ENCODE measurements at places on chromosomes 5 and 9.

DNA sequence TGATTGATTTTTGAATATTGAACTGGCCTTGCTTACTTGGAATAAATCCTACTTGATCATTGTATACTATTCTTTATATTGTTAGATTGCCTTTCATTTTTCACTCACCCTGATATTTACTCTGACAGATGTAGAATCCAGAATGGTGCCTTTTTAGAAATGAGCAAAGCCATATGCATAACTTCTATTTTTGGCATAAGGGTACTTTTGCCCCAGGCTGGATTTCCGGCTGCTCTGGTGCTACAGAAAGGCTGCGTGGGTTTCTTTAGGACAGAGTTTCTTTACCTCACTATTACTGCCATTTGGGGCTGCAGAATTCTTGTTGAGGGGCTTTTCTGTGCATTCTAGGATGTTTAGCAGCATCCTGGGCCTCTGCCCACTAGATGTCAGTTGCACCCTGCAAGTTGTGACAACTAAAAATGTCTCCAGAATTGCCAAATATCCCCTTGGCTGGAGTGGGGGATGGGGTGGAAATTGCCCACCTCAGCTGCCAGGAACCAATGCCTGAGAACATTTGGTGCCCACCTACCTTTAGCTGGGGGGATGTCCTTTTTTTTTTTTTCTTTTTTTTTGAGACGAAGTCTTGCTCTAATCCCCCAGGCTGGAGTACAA lies 50.1 kb downstream of the SLC36A1 start:
- DNase-seq: no peak

DNA sequence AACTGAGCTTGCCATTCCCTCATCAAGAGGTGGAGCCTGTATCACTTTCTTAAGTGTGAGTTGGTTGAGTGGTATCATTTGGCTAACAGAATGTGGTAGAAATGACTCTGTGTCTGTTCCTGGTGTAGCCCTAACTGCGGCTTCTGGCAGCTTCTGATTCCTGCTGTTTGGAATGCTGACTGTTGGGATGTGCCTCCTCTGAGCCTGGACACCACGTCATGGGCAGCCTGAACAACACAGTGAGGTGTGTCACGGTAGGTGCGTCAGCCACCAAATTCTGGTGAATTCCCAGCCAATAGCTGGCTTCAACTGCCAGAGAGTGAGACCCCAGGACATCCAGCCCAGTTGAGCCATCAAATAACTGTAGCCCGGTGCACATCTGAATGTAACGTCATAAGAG lies 6.1 kb upstream of the C9orf152 start:
- DNase-seq: no peak

- DNase-seq: peak; percentile 75
These were observed at the start of gene LPCAT1 for GRCh38 chr5:1523793-1524480. Gene LPCAT1, minus strand, starts transcription at chr5:1523960. Its CDS starts 116 bp downstream, at chr5:1523844.

- DNase-seq: no peak
These were observed 202.5 kb downstream of the EFNA5 start for GRCh38 chr5:107468276-107468675.

DNA sequence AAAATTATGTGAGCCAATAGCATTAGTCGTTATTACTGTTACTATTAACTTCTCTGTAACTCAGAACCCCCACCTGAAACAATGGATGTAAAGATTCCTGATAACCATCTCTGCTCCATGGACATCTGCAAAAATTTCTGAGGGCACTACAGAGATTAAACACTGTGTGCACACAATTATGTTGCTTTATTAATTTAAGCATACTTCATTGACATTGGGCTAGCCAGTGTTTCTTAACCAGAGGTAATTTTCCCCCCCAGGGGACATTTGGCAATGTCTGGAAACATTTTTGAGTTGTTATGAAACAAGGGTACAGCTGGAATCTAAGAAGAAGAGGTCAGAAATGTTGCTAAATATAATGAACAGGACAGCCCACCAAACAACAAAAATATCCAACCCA lies 19.3 kb downstream of the SLIT3 start:
- no peak for DNase-seq

DNA sequence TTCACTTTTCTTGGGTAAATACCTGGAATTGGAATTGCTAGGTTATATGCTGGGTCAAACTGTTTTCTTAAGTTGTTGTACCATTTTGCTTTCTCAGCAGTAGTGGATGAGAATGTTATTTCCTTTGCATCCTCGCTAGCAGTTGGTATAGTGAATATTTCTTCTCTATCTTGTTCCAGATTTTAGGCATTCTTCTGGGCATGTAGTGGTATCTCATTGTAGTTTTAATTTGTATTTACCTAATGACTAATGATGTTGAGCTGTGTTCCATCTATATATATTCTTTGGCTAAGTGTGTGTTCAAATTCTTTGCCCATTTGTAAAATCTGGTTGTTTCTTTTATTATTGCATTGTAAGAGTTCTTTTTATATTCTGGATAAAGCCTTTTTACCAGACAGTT lies 333.3 kb downstream of the MAT2B start:
- no peak for DNase-seq

DNA sequence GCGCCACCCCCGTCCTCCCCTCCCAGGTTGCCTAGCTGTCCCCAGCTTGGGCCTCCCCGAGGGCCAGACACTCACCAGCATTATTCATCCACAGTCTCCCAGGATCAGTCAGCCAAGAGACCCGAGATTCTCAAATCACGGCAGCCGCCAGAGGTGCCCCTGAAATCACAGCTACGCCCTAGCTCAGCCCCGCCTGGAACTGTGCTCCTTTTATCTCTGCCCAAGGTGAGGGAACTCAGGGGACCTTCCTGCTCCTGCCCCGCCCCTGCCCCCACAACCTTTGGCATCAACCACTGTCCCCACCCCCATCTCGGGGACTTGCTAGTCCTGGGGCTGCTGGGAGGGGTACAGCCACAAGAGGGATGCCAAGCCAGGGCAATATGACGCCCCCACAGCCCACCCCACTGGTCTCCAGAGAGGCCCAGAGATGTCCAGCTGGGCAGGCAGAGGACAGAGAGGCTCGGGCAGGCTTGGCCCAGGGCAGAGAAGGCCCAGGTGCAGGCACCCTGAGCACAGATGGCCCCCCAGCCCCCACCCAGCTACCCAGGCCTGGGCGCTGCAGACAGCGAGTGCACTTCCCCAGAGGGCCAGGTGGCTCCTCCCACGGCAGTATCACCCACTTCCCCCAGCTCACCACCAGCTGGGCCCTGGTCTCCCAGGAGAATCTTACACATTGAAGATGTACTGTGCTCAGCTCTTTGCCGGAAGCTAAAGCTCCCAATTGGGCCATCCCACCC lies at the start of gene FUT7:
Gene FUT7 (minus strand): TSS at position 185 of the 737 bp plus-strand sequence. CDS start 97 bp downstream, at position 88.
- no peak for DNase-seq

DNA sequence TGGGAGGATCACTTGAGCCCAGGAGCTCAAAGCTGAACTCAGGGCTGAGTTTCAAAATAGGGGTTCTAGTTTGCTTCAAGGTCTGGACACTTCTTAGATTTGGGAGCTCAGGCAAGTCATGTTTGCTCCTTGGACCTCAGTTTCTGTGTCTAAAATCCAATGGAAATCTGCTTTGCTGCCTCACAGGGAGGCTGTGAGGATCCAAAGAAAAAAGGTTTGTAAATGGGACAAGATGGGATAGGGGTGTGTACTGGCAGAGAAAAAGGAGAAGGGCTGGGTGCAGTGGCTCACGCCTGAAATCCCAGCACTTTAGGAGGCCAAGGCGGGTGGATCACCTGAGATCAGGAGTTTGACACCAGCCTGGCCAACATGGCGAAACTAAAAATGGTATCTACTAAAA lies 39.6 kb upstream of the SH3PXD2B start:
- DNase-seq: no peak

DNA sequence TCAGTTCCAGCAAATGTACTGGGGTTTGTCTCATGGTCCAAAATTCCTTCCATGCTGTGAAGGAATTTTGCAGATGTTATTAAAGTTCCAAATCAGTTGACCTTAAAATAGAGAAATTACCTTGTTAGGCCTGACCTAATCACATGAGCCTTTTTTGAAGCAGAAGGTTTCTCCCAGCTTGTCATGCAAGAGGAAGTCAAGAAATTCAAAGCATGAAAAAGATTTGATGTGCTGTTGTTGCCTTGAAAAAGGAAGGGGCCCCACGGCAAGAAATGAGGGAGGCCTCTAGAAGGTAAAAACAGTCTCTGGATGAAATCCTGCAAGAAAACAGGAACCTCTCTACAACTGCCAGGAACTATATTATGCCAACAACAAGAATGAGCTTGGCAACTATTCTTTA lies 24.2 kb upstream of the HAPLN1 start:
- no peak for DNase-seq

GRCh38 chr9:899440-900184 lies 58.1 kb downstream of the DMRT1 start:
- peak; percentile 34 for DNase-seq

All from ELF-1 (cell line).